Astrocyte (in vitro differentiated cells and primary cell): ENCODE measurements at places on chromosomes 13 and 19.
A peak's percentile ranks its signal among the peaks of the same experiment; 100 is the strongest.

- no peak for DNase-seq
Measured at GRCh38 chr13:72523049-72523448, 204.4 kb downstream of the MZT1 start.

- no peak for DNase-seq
Measured at GRCh38 chr13:69654392-69654791, 453.2 kb upstream of the ATXN8OS start.

DNA sequence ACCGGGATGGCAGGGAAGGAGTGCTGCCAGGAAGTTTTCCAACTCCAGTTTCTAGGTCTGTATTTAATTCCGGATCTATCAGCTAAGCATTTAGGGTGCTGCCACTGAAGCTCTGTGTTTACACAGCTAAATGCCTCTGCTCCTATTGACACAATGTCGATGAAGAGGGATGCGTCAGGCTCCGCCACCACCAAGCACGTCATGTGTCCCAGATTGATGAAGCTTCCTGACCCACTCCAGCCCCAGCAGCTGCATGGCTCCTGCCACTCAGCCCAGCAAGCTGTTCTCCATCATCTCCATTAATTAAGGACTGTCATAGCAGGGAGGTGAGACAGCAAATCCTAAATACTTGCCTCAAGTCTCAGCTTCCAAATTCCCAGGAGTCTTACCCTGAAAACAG is 435.2 kb upstream of the ZNF507 start:
- no peak for DNase-seq

DNA sequence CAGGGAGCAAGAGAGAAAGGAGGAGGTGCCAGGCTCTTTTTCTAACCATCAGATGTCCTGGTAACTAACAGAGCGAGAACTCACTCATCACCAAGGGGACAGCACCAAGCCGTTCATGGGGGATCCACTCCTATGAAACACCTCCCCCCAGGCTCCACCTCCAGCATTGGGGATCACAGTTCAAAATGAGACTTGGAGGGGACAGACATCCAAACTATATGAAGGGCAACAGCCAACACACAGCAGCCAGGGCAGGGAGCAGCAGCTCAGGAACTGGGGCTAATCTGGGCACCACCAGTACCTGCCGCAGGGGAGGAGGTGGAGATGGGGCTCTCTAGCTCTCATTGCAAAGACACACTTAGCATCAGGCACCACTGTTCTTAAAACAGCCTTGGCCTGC is 34.3 kb upstream of the VSTM2B start:
- DNase-seq: no peak

DNA sequence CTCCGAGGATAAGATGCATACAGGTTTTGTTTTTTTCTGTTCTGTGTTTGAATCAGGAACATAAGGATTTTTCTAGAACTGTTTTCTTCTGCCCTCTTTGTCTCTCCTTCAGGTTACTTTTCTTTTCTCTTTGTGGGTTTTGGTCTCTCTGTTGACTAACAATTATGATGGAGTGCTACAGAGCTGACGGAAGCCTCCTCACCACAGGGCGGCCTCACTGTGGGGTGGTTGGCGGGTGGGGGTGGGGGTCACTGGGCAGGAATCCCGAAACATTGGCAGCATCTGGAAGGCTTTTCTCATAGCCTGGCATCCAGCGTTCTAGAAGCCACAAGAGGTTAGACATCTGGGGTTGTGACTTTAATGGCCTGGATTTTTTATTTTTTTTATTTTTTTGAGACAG is 12.0 kb upstream of the MATK start:
- no peak for DNase-seq

DNA sequence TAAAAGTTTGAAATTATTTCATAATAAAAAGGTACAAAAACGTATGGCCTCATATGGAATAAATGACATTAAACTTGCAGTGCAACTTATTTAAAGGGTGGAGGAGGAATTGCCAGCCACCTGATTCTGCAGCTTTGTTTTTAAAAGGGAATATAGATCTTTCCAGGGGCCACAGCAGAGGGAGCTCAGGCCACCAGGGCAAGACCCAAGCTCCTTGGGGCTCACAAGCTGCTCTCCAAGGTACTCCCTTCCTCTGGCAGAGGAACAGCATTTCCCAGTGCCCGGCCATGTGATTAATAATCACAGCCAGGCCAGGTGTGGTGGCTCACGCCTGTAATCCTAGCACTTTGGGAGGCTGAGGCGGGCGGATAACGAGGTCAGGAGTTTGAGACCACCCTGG is 6.2 kb downstream of the ACOD1 start:
- DNase-seq: no peak

DNA sequence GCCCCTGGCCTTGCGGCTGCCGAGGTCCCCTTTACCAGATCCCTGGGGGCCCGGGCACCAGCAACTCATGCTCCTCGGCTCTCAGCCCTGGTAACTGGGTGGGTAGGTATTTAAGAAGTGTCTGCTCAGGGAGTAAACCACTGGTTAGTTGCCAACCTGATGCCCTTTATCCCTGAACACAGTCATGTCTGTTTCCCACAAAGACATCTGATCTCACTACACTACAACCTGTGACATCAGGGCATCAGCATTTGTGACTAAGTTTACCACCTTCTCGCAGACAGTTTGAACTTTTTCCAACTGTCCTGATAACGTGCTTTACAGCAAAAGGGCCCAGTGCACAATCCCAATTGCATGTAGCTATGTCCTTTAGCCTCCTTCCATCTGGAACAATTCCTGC is 22.0 kb downstream of the GGACT start:
- peak; percentile 41 for DNase-seq

GRCh38 chr13:94412870-94413597 is 66.4 kb downstream of the DCT start:
- DNase-seq: peak; percentile 16

GRCh38 chr19:17841371-17841809 is 6.4 kb downstream of the JAK3 start:
- no peak for DNase-seq

GRCh38 chr19:33497131-33497777 is 24.3 kb downstream of the PEPD start:
- no peak for DNase-seq

GRCh38 chr13:28743020-28743419 is 24.2 kb upstream of the SLC46A3 start:
- no peak for DNase-seq

- peak; percentile 42 for DNase-seq
Measured at GRCh38 chr19:46787331-46788261, 798 bp downstream of the SLC1A5 start.

DNA sequence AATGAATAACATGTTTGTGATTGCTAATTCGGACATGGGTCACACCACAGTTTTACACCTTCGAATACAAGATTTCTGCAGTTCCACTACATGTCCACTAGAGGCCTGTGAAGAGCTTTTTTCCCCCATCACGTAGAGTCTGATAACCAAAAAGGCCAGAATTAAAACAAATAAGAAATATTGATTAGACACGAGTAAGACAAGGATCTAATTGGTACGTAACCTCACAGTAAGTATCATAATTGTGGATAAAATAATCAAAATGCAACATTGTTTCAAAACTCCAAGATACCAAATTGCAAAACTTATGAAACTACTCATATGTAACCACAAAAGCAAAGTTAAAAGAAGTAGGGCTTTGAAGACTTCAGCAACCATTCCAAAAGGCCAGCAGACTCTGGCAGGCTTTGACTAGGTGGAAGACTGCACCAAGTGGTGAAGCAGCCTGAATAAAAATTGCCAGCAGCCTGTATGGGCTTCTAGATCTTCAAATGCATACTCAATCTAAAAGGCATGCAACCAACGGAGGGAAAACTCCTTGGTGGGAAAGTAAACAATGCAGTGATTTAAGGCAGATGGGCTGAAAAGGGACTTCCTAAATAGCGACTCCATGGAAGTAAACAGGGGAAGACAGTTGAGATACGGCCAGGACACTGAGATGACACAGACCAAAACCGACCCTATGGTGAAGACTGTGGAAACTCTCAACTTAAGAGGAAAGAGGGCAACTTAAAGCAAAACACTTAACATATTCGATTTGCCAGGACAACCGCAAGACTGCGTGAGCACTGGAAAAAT is 56.7 kb downstream of the STARD13 start:
- peak; percentile 79 for DNase-seq

- peak; percentile 34 for DNase-seq
Measured at GRCh38 chr19:53511933-53512374, 26.0 kb upstream of the ZNF331 start.

- DNase-seq: no peak
Measured at GRCh38 chr19:3698386-3698950, 1.8 kb downstream of the PIP5K1C start.

GRCh38 chr13:31538067-31539042 is 201.0 kb upstream of the RXFP2 start:
- peak; percentile 20 for DNase-seq

DNA sequence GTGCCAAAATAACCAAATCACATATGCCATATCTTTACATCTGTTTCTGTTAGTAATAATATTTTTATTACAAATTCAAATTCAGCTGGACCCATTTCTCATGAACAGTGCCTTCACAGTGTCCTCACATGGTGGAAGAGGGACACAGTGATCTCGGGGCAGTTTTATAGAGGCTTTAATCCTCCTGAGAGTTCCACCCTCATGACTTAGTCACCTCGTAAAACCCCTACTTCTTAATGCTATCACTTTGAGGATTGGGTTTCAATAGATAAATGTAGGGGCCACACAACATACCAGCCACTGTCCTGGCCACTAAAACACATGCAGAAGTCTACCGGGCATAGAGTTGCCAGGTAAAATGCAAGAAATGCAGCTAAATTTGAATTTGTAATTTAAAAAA is 201.5 kb downstream of the MYO16 start:
- no peak for DNase-seq

- DNase-seq: peak; percentile 28
Measured at GRCh38 chr13:25249001-25249543, 38.2 kb downstream of the MTMR6 start.

DNA sequence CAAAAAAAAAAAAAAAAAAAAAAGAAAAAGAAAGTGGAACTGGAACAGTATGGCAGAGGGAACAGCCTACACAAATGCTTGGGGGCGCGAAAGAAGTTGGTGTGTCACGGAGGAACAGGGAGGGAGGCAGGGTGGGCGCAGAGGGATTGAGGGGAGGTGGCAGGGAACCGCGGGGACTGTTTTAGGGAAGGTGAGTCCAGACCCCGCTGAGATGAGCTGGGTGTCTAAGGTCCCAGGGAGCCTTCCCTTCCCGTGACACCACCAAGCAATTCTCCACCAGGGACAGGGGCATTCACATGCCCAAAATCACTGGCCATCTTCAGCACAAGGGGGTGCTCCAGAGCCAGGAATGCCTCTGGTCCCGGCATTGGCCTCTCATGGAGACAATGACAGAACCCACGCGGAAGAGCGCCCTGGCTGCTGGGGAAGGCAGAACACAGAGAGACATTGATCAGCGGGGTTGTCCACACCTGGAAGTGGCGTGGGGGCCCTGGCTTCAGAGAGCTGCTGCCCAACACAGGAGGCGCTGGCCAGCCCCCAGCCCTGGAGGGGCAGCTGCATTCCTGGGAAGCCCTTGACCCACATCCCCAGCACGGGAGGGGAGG is 6.9 kb downstream of the PEAK3 start:
- DNase-seq: peak; percentile 37

DNA sequence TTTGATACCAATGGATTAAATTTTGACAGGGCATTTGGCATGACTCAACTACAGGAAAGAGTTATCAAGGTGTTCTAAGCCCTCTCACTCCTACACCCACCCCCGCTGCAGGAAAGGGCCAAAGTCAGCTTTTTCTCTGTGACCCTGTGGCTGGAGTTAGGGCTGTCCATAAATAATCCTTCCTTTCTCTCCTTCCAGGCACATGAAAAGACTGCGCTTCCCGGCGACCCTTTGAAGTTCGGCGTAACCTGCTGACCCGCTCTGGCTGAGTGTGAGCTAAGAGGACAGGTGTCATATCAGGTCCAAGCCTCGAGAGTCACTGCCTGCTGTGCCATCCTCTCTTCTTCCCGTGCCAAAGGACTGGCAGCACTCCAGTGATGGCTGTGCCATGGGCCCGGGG is 25.6 kb downstream of the ZNF114 start:
- no peak for DNase-seq

- no peak for DNase-seq
Measured at GRCh38 chr19:20367811-20368294, 197.7 kb downstream of the ZNF737 start.

DNA sequence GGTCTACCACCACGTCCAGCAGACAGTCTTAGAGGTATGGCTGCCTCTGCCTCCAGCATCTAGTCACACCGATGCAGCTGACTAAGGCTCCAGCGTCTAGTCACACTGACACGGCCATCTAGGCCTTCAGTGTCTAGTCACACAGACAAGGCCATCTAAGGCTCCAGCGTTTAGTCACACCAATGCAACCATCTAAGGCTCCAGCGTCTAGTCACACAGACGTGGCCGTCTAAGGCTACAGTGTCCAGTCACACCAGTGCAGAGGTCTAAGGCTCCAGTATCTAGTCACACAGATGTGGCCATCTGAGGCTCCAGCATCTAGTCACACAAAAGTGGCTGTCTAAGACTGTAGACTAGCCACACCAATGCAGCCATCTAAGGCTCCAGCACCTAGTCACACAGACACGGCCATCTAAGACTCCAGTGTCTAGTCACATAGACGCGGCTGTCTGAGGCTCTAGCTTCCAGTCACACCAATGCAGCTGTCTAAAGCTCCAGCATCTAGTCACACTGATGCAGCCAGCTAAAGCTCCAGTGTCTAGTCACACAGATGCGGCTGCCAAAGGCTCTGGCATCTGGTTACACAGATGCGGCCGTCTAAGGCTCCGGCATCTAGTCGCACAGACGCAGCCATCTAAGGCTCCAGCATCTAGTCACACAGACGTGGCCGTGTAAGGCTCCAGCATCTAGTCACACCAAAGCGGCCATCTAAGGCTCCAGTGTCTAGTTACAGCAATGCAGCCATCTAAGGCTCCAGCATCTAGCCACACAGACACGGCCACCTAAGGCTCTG is 55.1 kb downstream of the KLF2 start:
- DNase-seq: no peak

- no peak for DNase-seq
Measured at GRCh38 chr19:4358709-4359626, 15.6 kb downstream of the MPND start.

GRCh38 chr13:75482070-75482819 is at the start of gene TBC1D4:
Gene TBC1D4 (minus strand): TSS chr13:75482169. CDS start chr13:75481767, 402 bp downstream.
- DNase-seq: peak; percentile 82

- peak; percentile 30 for DNase-seq
Measured at GRCh38 chr19:46970815-46971214, 48.8 kb upstream of the NPAS1 start.

- peak; percentile 100 for DNase-seq
Measured at GRCh38 chr13:110869805-110870706, 44.8 kb downstream of the ANKRD10 start.

DNA sequence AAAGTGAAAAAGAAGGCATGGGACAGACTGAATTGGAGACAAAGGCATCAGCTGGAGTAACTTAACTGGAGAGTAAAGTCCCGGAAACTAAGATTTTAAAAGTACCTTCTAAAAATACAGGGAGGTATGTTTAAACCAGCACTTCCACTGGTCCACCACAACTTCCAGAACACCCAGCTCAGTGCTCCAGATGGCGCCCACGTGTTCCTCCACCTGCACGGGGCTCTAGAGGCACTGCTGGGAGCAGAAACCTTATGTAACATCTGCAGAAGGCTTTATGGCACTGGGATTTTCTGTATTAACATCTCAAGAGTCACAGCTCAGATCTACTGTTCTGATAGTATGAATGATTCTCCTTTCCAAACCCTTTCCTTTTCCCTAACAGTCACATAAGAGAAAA is 252.1 kb downstream of the DCLK1 start:
- no peak for DNase-seq

GRCh38 chr19:18807861-18808331 is 16.8 kb upstream of the COMP start:
- no peak for DNase-seq

- no peak for DNase-seq
Measured at GRCh38 chr13:74104661-74105275, 29.4 kb downstream of the KLF12 start.
